Neural progenitor cell (in vitro differentiated cells): ENCODE measurements at places on chromosomes 1 and 21.
A peak's percentile ranks its signal among the peaks of the same experiment; 100 is the strongest.

DNA sequence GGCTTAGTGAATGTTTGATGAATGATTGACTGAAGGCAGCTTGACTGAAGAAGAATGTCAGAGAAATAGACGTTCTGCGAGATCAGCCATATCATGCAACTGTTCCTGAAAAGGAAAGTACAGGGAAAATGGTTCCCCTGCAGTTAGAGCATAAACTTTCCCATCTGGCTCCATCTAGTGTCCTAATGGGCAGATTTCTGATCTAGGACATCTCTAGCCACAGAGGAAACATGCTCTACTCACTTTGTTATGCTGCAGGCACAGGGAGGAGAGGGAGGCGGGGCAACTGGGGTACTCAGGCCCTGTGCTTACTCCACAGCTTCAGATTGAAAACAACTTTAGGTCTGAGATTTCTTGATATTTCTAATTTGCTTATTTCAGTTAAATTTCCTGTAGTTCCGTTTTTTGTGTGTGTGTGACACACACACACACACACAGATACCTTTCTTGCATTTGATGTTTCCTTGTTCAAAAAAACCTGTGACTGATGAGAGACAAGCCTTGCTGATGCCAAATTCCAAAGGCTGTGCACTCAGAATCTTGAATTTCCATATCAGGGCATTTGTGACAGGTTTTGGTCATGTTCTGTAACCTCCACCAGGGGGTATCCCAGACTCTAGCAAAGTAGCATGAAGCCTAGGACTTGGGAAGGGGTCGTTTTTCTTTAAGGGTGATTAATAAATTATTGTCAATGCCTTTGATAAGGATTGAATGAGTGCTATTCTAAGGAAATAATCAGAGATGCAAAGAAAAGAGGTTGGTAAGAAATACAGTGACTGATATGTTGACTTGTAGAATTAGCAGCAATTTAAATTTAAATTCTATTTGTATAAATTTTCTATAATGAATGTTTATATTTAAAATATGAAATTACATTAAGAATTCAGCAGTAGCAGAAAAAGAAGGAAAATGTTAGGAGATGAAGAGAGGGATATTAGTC is 139.7 kb upstream of the BEND5 start:
- DNase-seq: peak; percentile 69

DNA sequence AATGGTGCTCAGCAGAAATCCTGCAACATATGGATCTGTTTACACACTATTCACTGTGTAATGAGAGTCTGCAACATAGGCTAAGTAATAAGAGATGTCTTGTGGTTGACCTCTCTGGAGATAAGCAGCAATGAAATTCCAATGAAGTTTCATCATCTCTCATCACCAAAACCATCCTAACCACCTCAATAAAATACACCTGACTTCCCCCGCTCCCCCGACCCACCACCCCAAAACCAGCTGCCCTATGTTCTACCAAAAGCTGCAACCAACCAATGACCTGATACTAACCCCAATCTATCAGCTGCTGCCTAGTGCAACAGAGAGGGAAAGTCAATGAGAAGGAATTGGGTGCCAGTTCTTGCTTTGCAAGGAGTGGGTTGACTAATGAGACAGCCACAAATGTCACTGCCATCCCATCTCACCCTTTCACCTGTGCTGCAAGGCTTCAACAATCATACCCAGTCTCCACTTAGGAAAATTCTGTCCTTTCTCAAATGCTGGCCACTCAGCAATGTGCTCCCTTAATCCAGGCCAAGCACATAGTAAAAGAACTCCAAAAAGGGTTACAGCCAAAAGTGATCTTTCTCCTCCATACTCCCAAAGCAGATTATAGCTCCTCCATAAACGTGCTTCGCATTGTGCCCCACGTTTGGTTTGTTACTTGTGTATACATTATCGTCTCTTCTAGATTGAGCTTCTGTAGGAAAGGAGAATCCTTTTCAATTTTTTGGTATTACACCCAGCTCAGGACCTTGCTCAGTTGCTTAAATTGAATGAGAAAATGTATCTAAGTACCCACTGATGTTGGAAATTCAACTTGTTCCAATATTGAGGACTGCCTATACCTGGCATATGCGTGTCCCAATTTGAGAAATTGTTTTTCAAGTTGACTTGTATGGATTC is 29.0 kb downstream of the MRPL39 start:
- DNase-seq: no peak

GRCh38 chr1:169527451-169528214 is 41.9 kb upstream of the SLC19A2 start:
- no peak for DNase-seq

DNA sequence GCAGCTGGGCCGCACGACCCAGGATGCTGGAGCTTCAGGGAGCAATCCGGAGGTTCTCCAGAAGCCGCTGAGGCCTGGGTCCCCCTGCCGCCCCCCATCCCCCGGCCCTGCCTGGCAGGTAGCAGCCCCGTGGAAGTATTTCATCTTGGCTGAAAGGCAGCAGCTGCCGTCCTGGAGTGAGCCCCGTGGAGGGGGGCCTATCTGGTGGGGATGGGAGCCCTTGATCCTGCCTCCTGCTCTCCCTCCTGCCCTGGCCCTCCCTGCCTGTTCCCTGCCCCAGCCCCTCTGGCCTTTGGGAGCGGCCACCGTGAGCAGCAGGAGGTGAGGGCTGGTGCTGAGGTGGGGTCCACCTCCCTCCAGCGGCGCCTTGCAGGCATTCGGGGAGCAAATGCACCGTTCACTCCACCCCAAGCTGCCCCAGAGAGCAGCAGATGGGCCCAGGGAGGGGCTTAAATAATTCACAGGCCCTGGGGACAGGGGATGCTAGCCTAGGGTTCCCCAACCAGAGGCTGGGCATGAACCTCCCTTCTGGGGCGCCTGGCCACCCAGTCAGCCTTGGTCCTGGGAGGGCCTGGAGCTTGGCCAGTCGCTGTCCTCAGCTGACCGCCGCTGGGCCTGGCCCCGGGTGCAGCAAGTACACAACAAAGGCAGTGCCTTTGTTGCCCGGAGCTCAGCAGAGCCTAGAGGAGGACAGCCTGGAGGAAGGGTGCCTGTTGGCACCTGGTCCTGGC is 23.7 kb upstream of the PLCH2 start:
- DNase-seq: no peak

GRCh38 chr1:180173451-180173850 is 18.8 kb downstream of the QSOX1 start:
- DNase-seq: no peak

DNA sequence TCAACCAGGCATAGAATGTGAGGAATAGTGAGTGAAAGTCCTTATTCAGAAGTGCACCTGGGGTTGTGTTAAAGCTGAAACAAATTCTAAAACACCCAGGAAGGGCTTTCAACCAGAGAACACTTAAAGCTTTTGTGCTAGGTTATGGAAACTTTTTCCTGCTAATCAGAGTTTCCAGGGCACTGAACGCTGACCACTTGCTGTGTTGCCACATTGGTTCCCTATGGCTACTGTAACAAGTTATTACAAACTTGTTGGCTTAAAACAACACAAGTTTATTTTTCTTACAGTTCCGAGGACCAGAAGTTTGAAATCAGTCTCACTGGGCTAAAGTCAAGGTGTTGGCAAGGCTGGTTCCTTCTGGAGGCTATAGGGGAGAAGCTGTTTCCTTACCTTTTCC is 300.6 kb downstream of the HHAT start:
- DNase-seq: no peak

DNA sequence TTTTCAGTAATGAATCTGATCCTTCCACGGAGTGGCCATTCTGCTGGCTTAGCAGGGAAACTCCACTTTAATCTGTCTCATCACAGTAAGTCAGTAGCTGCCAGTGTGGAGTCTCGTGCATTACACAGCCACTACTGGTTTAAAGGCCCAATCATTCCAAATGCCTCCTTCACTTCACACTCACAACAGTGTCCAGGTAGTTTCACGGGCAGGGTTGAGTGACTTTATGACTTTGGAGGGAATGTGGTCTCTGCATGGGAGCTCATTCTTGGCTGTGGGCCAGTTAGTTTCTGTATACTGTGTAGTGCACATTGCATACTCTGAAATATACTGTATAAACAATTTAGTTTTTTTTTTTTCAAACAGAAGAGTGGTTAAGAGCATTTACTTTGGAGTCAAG is 34.6 kb upstream of the C1orf87 start:
- DNase-seq: no peak

DNA sequence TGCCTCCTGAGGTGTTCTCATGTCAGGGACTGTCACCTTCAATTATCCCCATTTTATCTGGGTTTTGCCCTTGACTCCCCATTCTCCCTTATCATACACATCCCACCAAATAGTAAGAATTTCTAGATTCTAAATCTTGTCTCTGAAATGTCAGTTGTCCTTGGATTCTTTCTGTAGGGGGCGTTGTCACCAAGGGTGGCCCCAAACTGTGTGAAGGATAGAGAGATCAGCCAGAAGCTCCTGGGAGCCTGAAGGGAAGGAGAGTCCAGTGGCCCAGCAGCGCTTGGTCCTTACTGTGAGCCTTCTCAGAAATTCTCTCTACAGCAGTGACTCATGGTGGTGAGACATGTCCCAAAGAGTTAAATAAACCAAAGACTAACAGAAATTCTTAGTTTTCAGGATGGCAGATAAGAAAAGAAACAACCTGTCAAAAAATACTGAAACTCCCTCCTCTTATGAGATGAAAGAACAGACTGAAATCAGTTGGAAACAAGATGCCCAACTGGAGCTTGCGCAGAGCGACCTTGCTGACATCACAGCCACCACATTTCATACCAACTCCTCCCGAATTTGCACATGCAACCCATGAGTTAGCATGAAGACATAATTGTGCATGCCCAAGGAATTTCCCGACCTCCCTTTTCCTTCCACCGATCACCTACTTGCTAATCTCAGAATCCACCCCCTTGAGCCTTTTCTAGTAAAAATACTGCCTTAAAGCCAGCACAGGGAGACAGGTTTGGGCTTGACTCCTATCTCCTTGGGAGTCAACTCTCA is 109.8 kb downstream of the ELAVL4 start:
- no peak for DNase-seq

DNA sequence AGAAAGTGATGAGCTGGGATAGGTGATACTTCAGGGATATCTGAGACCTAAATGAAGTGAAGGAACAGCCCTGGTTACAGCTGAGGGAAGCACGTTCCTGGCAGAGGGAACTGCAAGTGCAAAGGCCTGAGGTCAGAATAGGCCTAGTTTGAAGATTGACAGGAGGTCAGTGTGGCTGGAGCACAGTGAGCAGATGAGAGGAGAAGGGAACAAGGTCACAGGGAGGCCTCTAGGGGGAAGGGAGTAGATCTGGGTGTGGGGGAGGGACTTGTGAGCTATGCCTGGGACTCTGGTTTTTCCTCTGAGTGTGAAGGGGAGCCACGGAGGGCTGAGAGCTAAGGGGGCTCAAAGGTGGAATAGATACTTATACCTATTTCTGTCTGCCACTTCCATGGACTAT is 736.4 kb downstream of the MATN1 start:
- no peak for DNase-seq

- DNase-seq: no peak
Observed at GRCh38 chr21:43343992-43344886, 82.7 kb downstream of the SIK1 start.

GRCh38 chr21:36282568-36283230 is 37.3 kb upstream of the MORC3 start:
- DNase-seq: no peak

- no peak for DNase-seq
Observed at GRCh38 chr1:159556931-159557369, 21.1 kb upstream of the OR10J5 start.

DNA sequence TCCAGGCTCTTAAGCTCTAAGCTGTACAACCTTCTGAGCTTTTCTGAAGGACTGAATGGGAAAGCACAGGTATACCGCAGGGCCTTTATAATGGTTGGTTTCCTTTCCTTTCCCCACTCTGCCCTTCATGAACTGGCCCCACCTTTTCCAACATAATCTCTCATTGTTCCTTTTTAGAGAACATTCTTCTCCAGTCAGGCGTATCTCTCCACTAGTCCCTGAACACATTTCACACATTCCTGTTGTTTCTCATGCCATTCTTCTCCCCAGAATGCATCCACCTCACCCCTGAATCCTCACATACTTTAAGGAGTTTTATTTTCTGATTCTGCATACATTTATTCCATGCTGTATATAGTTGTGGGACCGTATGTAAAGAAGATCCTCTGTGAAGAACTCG is 41.3 kb downstream of the PGM1 start:
- peak; percentile 30 for DNase-seq

DNA sequence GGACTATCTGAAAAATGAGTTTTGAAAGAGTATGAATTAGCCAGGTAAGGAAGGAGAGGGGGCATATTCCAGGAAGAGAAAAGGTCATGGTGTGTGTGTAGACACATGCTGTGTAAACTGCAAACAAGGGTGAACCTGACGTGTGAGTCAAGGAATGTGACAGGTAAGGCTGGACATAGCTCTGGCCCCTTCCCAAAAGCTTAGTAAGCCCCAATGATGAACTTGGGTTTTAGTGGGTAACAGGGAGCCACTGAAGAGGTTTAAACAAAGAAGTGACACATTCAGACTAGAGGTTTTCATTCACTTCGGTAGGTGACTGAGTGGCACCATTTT is 36.7 kb downstream of the EGLN1 start:
- DNase-seq: no peak

GRCh38 chr1:36306210-36306901 is at the start of gene SH3D21:
Gene SH3D21 (plus strand): TSS chr1:36306368. CDS start chr1:36306421, 53 bp downstream.
- DNase-seq: peak; percentile 87
